ENCODE measurements at places on chromosomes 6 and 20.

GRCh38 chr20:7989379-7989778, 30.2 kb downstream of the TMX4 start:
- no peak for DNase-seq

DNA sequence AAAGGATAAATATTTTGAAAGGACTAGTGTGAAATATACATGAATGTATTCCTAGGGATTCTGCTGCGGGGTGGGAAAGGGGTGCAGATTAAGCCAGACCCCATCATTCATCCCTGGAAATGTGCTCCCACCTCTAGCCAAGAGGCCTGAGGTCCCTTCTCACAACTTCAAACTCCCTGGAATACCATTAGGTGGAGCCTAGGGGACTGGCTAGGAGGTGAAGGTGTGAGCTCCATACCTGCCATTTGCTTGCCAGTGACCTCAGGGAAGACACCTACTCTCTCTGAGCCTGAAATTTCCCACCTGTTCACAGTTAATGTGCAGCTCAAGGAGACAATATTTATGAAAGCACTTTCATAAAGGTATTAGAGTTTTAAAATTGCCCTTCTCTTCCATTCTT, 4.7 kb upstream of the CCN2 start:
- DNase-seq, result no peak

DNA sequence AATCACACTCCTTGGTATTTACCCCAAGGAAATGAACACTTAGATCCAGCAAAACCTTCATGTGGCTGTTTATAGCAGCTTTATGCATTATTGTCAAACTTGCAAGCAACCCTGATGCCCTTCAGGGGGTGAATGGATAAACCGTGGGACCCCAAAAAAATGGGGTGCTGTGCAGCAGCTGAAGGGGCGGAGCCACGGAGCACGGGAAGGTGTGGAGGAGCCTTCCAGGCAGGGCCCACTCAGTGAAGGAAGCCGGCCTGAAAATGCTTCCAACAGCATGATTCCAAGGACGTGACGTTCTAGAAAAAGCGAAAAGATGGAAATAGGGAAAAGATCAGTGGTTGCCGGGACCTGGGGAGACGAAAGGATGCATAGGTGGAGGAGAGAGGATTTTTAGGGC, 25.6 kb upstream of the FRMD1 start:
- no peak for DNase-seq

GRCh38 chr20:57262784-57263609, 3.4 kb downstream of the BMP7 start:
- no peak for DNase-seq

DNA sequence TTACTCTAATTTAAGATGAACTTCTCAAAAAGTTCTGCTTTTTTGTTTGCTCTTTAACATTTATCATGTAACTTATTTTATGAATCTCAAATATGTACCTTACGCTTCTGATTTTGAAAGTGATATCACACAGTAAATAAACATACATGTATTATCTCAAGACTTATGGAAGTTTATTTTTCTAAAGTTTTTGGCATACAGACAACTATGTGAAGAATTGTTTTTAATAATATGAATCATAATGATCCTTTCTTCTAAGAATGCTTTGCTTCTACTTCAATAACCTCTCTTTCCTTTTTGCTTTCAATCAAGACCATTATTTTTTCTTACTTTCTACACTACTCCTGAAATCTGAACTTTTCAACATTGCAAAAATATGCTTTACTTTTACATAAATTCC, 816.4 kb downstream of the EYS start:
- DNase-seq, result no peak

- DNase-seq, result no peak
Observed at GRCh38 chr6:52133324-52133723, 45.9 kb upstream of the PKHD1 start.

GRCh38 chr20:38126146-38126921, 38.7 kb downstream of the TGM2 start:
- DNase-seq, result no peak

- no peak for DNase-seq
Observed at GRCh38 chr20:63963348-63963741, 6.4 kb downstream of the ZNF512B start.

DNA sequence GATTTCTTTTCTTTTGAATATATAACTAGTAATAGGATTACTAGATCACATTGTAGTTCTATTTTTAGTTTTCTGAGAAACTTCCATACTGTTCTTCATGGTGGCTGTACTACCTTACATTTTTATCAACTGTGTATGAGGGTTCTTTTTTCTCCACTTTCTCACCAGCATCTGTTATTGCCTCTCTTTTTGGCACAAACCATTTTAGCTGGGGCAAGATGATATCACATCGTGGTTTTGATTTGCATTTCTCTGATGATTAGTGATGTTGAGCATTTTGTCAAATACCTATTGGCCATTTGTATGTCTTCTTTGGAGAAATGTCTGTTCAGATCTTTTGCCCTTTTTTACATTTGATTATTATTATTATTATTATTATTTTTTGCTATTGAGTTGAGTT, 86.1 kb upstream of the TCF21 start:
- no peak for DNase-seq

- DNase-seq, result no peak
Observed at GRCh38 chr6:71292001-71292400, 3.4 kb downstream of the OGFRL1 start.

DNA sequence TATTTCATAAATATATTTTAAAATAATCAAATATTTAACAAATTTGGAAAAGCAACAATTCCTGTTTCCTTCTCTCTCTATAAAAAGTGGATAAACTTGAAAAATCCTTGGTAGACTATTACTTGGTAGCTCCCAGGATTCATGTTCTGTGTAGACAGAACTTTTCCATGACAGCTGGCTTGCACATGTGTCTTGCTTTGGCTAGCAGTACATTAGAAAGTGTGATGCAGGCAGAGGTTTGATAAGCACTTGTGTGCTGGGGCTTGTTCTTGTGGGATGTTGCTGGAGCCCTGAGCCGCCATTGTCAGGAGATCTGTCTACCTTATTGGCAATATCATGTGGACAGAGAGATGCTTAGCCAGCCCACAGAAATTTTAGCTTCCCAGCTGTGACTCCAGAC, 327.2 kb downstream of the CDKAL1 start:
- no peak for DNase-seq

- DNase-seq, result peak; percentile 53
Observed at GRCh38 chr6:144150710-144151657, 667 bp downstream of the STX11 start.

DNA sequence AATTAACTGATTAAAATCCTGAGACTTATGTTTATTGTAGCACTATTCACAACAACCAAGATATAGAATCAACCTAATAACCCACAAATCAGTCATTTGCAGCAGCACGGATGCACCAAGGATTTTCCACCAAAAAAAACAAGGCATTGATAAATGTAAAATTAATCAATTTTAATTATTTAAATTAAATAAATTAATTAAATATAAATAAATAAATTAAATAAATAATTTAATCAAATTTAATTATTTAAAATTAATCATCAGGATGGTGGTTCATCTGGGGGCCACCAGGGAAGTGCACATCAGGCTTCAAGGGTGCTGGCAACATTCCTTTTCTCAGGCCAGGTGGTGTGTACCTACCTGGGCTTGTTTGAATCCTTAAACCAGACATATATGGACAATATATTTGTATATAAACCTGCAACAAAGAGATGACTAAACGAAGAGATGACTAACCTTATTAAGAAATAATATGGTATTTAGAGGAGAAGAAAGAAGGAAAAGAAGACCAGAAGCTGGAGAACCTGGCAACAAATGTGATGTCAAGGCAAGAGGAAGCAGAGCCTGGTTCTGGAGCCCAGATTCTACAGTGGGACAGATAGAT, 89.2 kb downstream of the CD164 start:
- DNase-seq, result no peak

DNA sequence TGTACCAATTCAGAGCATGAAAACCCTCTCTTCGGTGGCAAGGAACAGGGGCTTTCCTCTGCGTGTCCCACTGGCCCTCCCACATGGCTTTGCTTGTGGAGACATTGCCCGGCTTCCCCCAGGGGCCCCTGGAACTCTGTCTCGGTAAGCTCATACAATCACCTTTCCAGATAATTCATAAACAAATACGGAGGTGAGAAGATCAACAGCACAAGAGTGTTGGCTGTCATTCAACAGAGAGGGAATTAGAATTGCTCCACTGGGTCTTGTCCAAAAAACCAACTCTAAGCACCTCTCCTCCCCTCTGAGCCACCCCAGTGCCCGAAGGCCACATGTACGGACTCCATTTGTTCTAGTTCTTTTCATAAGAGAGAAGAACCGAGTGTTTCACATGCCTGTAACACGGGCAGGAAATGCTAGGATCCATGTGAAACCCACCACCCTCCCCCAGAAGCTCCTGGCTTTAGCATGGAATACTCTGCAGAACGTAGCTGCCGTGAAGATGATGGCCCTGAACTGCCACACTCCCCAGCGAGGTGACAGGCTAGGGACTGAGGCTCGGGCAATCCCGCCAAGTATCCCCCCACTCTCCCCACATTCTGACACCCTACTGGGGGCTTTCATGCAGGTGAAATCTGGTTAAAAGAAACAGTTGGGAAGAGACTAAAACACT, 24.6 kb upstream of the FOXC1 start:
- DNase-seq, result no peak

DNA sequence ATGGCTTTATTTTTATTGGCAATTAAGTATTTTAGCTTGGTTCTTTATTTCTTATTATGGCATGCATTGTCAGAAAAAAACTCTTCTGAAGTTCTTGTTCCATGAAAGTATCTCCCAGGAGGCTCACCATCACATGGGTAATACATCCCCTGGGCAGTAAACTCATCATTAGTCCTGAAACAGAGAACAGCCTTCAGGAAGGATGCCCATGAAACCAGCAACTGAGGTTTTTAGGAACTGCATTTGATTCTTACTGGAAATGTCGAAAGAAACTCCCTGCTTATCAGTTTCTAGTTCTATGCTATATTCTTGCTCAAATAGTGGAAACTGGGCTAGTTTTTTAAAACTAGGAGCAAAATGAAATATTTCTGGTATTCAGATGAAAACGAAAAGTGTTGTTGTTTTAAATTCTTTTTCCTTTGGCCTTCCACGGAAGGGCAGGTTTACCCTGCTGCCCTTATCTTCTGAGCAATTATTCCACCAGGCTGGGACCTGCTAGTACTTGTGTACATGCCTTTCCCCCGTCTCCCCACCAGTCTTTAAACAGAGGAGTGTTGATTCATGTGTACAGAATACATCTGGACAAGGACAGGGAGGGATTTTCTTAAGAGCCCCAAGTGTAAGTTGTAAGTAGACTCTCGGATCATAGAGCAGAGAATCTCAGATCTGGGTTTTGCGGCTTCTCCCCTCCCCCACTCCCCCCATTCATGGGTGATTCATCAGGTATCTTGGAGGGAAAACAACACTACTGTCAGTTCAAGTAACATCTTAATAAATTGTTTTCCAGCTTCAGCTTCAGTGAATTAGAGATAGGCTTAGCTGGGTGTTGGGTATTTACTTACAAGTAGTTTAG, 81.5 kb downstream of the RTN4IP1 start:
- DNase-seq, result no peak

DNA sequence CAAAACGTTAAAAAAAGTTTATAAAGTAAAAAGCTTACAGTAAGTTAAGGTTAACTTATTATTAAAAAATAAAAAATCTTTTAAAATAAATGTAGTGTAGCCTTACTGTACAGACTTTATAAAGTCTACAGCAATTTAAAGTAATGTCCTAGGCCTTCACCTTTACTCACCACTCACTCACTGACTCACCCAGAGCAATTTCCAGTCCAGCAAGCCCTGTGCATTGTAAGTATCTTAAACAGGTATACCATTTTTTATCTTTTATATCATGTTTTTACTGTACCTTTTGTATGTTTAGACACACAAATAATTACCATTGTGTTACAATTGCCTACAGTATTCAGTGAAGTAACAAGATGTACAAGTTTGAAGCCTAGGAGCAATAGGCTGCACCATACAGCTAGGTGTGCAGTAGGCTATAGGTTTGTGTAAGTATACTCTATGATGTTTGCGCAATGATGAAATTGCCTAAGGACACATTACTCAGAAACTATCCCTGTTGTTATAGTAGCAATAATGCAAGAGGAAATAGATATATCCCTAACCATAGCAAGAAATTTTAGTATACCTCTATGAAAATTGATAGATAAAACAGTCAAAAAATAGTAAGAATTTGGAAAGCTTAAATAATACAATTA, 39.5 kb downstream of the FBXO5 start:
- no peak for DNase-seq

DNA sequence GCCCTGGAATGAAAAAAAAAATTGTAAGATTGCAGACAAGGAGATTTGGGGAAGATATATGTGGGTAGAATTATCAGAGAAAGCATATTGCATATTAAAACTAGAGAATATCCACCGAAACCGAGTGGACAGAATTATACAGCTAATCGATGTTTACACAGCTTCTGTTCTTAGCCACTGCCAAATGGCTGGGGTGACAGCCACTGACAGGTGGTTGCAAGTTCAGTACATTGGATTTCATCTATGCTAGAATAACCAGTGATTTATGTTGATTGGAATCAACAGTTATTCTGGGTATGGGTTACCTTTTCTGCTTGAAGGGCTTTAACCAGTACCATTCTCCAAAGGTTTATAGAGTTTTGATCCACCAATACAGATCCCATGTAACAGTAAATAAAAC, 48.4 kb upstream of the THEMIS start:
- no peak for DNase-seq

GRCh38 chr6:130050230-130050629, 31.8 kb downstream of the L3MBTL3 start:
- DNase-seq, result no peak

GRCh38 chr6:76792394-76792793, 670.9 kb downstream of the HTR1B start:
- no peak for DNase-seq

DNA sequence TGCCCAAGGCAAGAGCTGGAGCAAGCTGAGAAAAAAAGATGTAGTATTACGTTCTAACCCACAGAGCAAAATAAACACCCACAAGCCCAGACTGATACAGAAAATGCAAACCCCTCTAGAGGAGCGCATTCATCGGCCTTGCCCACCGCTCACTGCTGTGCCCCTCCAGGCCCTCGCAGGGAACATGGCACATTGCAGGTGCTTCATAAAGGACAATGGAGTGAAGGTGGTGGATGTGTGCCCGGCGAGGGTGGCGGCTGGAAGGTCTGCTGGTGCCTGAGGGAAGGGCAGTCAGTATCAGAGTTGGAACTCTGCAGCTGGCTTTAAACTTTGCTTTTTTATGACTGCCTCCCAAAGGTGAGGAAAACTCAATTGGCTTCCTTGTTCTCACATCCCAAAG, 18.5 kb upstream of the IRF4 start:
- DNase-seq, result no peak

DNA sequence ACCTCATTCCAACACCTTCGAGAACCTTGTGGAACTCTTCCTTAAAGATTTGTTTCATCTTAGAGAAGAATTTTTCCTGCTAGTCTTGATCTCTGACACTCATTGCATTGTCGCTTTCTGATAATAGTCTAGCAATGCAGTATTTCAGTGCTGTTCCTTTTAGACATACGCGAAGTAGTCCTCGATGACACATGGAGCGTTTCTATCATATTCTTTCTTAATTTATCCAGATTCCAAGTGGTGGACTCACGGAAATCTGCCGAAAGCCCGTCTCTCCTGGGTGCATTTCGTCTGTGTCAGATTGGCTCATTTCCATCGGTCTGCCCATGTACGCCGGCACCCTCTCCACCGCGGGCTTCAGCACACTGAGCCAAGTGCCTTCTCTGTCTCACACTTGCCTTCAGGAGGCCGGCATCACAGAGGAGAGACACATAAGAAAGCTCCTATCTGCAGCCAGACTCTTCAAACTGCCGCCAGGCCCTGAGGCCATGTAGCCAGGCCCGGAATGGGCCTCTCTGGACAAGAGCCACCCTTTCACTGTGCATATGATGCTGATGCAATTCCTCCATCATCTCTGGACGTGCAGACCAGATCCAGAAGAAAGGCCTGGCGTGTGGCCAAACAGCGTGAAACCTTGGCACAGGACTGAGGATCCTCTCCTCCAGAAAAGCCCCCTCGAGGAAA, 198.6 kb upstream of the UST start:
- no peak for DNase-seq

Data from stimulated activated CD4-positive, alpha-beta T cell treated with anti-CD3 and anti-CD28 coated beads, Interleukin-12 subunit alpha, Interleukin-12 subunit beta, amount 100 ng/mL, for 4 hours (primary cell).